ENCODE measurements at places on chromosomes 6 and 20. TPM values are rescaled to one million over a fixed set of nuclear protein-coding genes. Genes with fewer than 3 reads are reported as not detected.

STX16 gene
- 195 TPM for total RNA-seq

RAMACL gene
- total RNA-seq = 0.48 TPM

RIPOR3 gene
- total RNA-seq = not detected

EPM2A gene
- total RNA-seq = 9.3 TPM

AIF1 gene
- 117 TPM for total RNA-seq

TOP1 gene
- total RNA-seq = 75.2 TPM

ADGB gene
- not detected for total RNA-seq

ECT2L gene
- total RNA-seq = not detected

- no peaks in the 10 kb centered on the region for H3K36me3 ChIP-seq
- H3K27ac ChIP-seq = no peak overlapping the region
- no peak for DNase-seq
Measured at GRCh38 chr6:56916849-56917551, 37.9 kb upstream of the BEND6 start.

DNA sequence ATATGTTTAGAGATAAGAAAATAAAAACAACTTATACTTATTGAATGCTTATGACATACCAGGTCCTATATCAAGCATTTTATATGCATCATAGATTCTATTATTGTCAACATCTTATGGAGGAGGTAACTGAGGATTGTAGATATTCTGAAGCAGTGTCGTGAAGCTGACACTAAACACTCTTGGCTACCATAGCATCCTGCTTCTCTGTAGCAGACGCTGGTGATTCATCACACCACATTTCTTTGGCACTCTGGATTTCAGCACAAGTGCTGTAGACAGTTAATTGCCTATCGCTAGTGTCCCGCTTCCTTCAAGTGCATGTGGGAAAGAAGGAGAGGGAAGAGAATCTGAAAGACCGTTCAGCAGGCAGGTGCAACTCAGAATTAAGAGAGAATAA lies 317.1 kb downstream of the PLCB1 start:
- no peaks in the 10 kb centered on the region for H3K4me1 ChIP-seq
- H3K36me3 ChIP-seq = no peaks in the 10 kb centered on the region
- no peaks in the 10 kb centered on the region for H3K27me3 ChIP-seq
- no peak for DNase-seq

GRCh38 chr20:9149087-9149486 lies 80.2 kb downstream of the PLCB4 start:
- H3K36me3 ChIP-seq = no peaks in the 10 kb centered on the region
- H3K4me1 ChIP-seq = no peaks in the 10 kb centered on the region
- H3K4me3 ChIP-seq = no peak overlapping the region
- no peak overlapping the region for H3K27ac ChIP-seq
- DNase-seq = no peak

- no peak for DNase-seq
- H3K4me1 ChIP-seq = no peaks in the 10 kb centered on the region
- H3K36me3 ChIP-seq = no peaks in the 10 kb centered on the region
- no peaks in the 10 kb centered on the region for H3K27me3 ChIP-seq
- no peak overlapping the region for H3K27ac ChIP-seq
Measured at GRCh38 chr6:64197246-64197645, 561.6 kb downstream of the PHF3 start.

DNA sequence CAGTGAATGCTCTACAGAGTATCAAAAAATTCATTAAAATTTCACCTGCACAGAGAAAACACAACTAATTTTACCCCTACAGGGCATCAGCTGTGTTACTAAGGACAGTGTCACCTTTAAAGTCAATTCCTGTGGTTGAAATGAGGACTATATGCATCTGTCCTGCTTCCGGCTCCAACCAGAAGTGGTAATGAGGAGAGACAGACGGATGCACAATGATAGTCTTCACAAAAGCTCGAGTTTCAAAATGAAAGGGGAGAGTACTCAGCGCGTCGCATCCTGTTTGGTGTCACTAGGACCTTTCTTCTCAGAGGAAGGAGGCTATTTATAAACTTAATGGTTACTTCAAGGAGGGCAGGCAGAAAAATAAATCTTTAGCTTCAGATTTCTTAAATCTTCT lies 86.5 kb downstream of the LYRM4 start:
- peak overlapping the region; percentile 97 for H3K27ac ChIP-seq
- no peaks in the 10 kb centered on the region for H3K36me3 ChIP-seq
- peaks cover 52% of the 10 kb centered on the region for H3K4me1 ChIP-seq
- H3K27me3 ChIP-seq = no peaks in the 10 kb centered on the region

DNA sequence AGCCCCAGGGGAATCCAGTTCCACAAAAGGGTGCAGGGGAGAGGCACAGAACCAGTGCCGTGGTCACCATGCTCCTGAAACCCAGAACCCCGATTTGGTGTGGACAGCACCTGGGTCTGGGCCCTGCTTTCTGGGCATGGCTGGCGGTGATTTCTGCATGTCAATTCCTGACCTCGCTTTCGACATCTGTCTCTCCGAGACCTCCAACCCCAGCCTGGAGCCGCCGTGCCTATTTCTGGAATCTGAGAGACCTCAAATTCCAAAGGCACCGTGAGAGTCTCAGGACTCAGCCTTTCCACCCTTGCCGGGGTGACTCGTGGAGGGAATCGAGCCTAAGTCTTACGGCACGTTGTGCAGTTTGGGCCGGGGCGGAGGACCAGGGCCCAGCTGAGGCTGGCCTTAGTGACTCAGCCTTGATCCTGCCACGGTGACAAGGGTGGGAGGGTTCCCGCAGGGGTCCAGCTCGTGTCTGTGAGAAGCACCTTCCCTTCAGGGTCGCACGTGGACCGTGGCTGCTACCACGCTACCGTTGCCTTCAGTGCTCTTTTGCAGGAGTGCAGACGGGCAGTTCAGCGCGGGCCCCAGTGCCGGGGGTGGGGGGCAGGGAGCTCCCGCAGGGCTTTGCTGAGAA lies 133.7 kb downstream of the PXDC1 start:
- no peak overlapping the region for H3K4me3 ChIP-seq
- DNase-seq = no peak
- no peak overlapping the region for H3K27ac ChIP-seq
- no peaks in the 10 kb centered on the region for H3K4me1 ChIP-seq

DNA sequence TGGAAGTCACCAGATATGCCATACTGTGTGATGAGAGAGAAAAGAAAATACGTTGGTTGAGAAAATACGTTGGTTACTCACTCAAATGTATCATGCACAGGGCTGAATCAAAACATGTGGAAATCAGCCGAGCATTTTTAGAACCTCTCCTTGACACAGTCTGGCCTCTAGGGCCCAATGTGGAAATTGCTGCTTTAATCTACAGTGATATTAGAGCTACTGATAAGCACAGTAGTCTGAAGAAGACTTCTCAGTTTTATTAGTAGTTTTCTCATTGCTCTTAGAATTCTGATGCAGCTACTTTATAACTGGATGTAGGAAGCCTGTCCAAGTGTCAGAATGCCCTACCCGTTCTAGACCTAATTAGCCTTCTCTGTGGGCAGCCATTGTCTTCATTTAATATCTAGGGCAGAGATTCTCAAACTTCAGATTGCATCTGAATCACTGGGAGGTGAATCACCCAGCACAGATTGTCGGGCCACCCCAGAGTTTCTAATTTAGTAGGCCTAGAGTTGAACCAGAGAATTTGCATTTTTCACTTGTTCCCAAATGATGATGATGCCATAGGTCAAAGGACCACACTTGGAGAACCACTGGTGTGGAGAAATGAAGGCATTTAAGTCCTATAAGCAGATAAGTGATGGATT lies 229.1 kb downstream of the PLCB1 start:
- no peaks in the 10 kb centered on the region for H3K36me3 ChIP-seq
- H3K4me3 ChIP-seq = no peak overlapping the region
- no peaks in the 10 kb centered on the region for H3K4me1 ChIP-seq
- no peak overlapping the region for H3K27ac ChIP-seq
- no peak for DNase-seq
- peaks cover 2% of the 10 kb centered on the region for H3K27me3 ChIP-seq

DNA sequence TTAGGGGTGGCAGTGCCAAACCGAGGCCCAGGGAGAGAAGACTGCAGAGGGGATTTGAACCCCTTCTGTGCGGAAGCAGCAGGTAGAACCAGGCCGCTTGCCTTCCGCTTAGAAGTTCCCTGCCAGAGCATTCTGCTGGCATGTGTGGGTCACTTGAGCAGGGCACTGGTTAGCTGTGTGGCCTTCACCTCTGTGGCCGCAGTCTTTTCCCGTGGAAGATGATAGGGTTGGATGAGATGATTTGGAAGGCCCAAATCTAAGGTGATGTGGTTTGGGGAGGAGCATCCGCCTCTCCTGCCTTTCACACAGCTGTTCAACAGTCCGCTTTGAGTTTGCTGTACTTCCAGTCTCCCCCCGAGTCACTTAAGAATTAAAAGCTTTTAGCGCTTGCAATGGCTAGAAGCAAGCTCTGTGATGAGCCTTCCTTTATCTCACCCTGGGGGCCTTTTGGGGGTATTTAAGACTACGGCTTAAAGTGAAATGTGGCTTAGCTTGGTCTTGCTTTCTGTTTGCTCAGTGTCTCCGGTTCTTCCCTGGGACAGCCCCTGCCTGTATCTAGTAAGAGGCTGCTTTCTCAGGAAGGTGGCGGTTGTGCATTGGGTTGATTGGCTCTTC lies 743 bp downstream of the CMTR1 start:
- H3K4me1 ChIP-seq = peaks cover 27% of the 10 kb centered on the region
- DNase-seq = no peak
- peaks cover 27% of the 10 kb centered on the region for H3K36me3 ChIP-seq
- H3K4me3 ChIP-seq = peak overlapping the region; percentile 98
- peak overlapping the region; percentile 100 for H3K27ac ChIP-seq

DNA sequence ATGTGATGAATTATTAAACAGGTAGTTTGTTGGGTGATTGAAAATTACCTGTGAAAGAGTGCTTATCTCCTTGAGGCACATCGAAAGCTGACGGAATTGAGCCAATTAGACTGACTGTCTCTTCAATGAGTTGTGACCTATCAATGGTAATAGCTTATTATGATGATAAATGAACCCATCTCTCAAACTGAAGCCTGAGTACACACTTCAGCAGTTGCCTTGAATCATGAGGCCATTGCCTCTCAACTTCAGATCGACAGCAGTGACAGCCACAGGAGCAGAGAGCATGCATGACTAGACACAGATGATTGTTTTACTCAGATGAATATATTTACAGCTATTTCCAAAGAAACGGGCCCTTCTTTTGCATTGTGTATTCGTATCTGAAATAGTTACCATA lies 323.9 kb downstream of the LAMA2 start:
- DNase-seq = no peak
- no peaks in the 10 kb centered on the region for H3K36me3 ChIP-seq
- no peaks in the 10 kb centered on the region for H3K27me3 ChIP-seq
- H3K27ac ChIP-seq = no peak overlapping the region
- no peaks in the 10 kb centered on the region for H3K4me1 ChIP-seq

- H3K4me3 ChIP-seq = no peak overlapping the region
- H3K27me3 ChIP-seq = no peaks in the 10 kb centered on the region
- no peak for DNase-seq
- H3K4me1 ChIP-seq = peaks cover 28% of the 10 kb centered on the region
Measured at GRCh38 chr20:5122873-5123260, 3.1 kb upstream of the PCNA start.

GRCh38 chr6:13380761-13381160 lies 52.4 kb upstream of the TBC1D7 start:
- no peaks in the 10 kb centered on the region for H3K27me3 ChIP-seq
- H3K4me1 ChIP-seq = peaks cover 20% of the 10 kb centered on the region
- H3K27ac ChIP-seq = no peak overlapping the region
- H3K36me3 ChIP-seq = peaks cover 14% of the 10 kb centered on the region
- H3K4me3 ChIP-seq = no peak overlapping the region

DNA sequence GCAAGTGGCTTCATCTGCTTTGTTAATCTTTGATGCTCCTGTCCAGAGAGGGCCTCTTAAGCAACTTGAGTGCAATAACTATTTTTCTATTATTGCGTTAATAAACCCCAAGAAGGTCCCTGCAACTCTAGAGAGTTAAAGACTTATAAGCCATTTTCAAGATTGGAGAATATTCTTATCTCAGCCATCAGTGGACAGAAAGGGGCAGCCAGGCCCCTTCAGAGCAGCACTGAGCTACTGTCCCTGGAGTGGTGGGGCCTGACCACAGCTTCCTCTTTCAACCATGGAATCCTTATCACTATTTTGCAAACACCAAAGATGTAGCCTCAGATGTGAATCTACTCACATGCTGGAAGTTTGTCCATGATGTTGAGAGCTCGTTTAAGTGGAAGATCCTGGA lies 2.8 kb upstream of the MAS1L start:
- peaks cover 7% of the 10 kb centered on the region for H3K27me3 ChIP-seq
- H3K36me3 ChIP-seq = no peaks in the 10 kb centered on the region
- no peak for DNase-seq
- no peak overlapping the region for H3K4me3 ChIP-seq

DNA sequence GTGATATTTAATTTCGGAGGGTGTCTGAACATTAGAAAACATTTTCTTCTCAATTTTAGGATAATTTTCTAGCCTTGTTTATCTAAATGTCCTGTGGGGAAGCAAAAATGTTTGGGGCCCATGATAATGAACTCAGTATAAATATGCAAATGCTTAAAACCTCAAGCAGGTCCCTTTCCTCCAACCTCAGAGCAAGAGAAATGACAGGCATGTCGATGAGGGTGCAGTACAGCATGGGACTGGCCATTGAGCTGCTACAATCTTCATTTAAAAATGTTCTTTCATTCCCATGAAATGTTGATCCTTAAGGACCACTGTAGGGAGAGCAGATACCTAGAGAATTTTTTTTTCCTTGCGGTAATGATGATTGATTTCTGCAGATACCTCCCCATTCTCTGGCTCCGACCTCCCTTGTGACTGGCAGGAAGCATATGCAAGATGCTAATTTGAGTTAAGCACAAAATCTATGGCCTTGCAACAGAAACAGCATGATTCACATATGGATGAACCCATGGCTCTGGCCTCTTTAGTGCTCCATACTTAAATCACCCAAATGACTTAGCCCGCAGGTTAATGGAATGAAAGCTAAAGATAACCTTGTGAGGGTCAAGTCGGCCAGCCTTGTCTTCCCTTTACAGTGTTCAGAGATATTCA lies 243.3 kb downstream of the SOX4 start:
- peaks cover 4% of the 10 kb centered on the region for H3K27me3 ChIP-seq
- H3K27ac ChIP-seq = no peak overlapping the region
- peaks cover 10% of the 10 kb centered on the region for H3K4me1 ChIP-seq
- no peak for DNase-seq
- H3K36me3 ChIP-seq = no peaks in the 10 kb centered on the region
- H3K4me3 ChIP-seq = no peak overlapping the region

- no peaks in the 10 kb centered on the region for H3K36me3 ChIP-seq
- peaks cover 41% of the 10 kb centered on the region for H3K4me1 ChIP-seq
- no peak overlapping the region for H3K27ac ChIP-seq
- peaks cover 56% of the 10 kb centered on the region for H3K27me3 ChIP-seq
Measured at GRCh38 chr6:169803271-169803811, 51.9 kb downstream of the ERMARD start.

DNA sequence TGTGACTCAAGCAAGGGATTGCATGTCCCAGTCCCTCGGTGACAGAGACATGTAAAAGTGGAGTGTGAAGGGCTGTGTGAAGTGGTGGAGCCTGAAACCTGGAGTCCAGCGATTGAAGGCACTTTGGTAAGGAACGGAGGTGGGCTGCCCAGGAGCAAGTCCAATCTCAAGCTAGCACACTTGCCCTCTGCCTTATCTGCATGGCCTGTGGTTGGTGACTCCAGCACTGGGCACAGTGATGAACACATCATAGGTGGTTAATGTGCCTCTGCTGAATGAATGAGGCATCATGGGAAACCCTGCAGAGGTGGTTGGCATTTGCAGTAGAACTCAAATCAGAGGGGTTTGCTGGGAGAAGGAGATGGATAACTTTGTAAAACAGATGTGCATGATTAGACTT lies 14.9 kb upstream of the ULBP3 start:
- no peak overlapping the region for H3K27ac ChIP-seq
- H3K4me1 ChIP-seq = peaks cover 14% of the 10 kb centered on the region
- no peak for DNase-seq
- H3K4me3 ChIP-seq = no peak overlapping the region

Measured in activated naive CD8-positive, alpha-beta T cell treated with anti-CD3 and anti-CD28 coated beads, Interleukin-2, amount 10 ng/mL, durations not matched to agents 7 days and 5 days (primary cell).